ENCODE measurements at places on chromosomes 2 and 18.

- DNase-seq, result no peak
Measured at GRCh38 chr2:171009386-171009785, 80.3 kb downstream of the GORASP2 start.

DNA sequence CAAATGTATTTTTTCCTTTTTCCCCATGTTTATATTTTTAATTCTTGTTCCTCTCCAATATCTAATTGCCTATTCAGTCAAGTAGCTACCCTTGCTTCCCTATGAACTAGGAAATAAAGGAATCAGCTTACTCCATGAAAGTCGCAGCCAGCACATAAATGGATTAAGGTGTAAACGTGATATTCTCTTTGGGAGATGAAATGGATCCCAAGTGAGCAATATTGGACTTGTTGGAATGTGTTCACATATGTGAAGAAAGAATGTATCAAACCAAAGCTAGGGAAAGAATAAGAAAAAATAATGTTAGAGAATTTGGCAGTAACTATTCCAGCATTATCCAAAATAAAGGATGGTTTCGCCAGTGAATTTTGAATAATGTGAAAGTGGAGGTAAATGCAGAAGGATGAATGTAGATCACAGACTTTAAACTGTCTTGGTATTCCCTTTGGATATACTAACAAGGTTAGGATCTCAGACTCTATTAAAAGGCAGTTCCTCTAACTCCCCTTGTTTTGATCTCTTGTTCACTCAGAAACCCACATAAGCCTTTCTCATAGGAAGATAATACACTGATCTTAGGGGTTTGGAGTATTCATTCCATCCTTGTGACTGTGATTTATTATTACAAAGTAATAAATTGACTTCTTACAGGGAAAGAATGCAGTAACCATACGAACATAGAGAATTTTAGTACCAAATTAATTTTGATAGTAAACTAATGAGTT, 208.1 kb downstream of the BABAM2 start:
- no peak for DNase-seq

DNA sequence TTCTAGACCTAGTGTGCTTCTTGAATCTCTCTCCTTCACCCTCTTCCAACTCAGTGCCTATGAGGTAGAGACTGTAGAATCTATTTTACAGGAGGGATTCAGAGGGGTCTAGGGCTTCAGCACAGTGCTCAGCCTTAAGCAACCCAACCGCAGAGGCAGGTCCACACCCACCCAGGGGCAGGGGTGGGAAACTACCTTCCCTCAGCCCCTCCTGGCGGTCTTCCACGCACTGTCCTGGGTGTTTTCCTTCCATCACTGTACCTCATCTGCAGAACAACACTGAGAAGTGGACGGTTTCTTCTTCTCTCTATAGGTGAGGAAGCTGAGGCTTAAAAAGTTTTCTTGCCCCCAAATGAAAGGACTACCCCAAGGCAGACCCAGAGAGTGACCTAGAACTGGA, 222.3 kb downstream of the ALK start:
- no peak for DNase-seq

DNA sequence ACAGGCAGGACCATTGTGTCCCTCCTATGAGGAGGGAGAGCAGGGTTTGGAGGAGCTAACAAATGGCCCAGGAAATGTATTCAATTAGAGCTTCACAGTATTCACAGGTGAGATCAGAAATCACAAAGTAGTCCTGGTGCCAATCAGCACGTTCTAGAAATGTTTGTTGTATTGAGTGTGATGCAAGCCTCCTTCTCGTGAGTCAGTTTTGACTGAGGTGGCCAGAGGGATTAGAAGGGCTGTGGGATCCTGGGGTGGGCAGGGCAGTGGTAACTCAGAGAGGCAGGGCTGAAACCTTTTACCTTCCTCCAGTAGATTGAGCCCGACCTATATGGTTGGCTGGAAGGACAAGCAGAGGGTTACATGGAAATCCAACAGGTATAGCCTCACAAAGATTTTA, 95.0 kb downstream of the BOD1L2 start:
- no peak for DNase-seq

- DNase-seq, result no peak
Measured at GRCh38 chr18:52334896-52335295, 5.1 kb upstream of the DCC start.

DNA sequence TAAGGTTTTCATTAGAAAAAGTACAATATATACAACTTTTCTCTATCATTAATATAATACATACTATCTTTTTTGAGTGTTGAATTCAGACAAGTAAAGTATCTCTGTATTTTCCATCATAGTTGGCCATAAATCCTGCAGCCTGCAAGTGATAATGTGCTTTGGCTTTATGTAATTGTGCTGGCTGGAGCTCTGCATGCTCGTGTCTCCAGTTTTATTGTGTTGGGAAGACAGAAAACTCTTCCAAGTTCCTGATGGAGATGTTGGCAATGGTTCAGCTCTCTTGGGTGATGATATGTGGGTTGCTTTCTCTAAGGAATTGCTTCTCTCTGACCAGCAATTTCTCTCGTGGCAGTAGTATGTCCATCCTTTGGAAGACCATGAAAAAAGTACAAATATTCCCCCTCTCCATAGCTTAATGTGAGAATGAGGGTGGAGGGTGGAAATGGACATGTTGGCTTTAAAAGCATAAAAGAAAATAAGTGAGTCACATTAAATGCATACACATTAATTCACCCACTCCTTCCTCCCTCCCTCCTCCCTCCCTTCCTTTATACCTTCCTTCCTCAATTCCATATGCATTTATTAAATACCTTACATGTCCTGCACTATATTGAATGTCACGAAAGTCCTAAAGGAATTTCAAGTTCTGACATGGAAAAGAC, 344.2 kb downstream of the MTX2 start:
- DNase-seq, result no peak

DNA sequence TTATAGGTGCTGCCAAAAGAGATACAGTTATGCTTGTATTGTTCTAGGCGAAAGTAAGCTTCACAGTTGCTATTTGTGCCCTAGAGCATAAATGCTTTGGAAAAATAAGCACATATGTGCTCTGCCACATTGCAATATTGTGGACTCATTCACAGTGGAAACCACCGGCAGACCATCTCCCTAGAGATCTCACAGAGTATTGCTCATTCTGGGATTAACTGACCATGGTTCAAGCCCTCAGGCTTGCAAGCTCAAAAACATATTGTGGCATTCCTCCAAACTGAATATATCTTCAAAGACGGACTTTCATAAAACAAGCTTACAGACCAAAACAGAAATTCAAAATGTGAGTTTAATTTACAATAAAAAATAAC, 158.2 kb upstream of the CCDC150 start:
- DNase-seq, result no peak

DNA sequence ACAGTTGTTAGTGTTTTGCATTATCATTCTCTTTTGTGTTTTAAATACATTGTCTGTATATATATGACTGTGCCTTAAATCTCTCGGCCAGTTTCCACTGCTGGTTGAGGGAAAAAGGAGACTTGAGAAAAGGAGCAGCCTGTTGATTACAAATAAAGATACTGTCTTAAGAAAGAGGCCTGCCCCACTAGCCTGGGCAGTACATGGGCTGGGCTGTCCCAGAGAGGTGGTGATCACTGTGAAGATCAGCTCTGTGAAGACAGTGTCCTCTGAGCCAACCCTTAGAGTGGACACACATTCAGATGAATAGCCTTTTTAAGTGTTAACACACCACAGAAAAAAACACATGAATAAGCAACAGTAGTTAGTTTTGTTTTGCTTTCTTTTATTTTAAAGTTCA, 10.0 kb upstream of the OTX1 start:
- no peak for DNase-seq

DNA sequence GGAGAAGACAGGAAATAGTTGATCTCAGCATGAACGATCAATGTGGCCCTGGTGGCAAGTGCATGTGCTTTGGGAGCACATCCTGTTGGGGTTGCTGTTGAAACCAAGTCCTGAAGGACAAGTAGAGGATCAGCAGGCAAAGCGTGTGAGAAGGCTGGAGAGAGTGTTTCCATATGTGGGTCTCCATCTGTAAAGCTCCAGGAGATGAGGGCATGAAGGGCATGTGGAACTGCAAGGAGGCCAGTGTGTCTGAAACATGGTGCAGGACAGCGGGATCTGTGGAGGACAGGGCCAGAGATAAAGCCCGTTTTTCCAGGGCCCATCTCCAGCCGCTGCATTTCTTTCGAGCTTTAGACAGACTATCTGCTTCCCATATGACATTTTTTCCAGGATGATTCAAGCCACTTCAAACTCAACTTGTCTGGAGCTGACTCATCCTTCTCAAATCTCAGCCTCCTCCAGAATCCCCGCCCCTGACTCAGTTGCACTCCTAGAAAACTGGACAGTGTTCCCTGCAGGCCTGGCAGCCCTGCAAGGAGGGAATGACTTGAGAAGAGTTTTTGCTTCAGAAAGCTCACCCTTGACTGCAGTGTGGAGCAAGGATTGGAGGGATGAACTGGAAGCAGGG, 226.1 kb downstream of the VAPA start:
- no peak for DNase-seq

DNA sequence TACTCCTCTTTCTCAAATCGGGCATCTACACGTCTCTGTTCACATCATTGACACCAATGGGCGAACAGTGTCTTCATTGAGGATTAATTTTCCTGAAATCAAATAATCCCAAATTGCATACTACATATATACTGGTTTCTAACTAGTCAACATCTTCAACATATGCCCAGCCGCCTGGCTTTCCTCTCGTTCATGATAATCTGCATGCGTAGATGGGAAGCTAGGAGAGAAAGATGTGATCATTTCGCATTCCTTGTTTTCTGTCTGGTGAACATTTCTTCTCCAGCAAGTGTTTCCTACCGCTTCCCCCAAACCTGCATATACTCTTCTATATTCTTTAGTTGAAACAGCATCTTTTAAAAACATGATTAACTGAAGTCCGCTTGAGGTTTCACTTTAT, 7.4 kb downstream of the TWIST2 start:
- DNase-seq, result no peak

- no peak for DNase-seq
Measured at GRCh38 chr2:159427048-159427447, 140.5 kb upstream of the WDSUB1 start.

- no peak for DNase-seq
Measured at GRCh38 chr2:175461839-175462238, 280.3 kb upstream of the ATP5MC3 start.

GRCh38 chr2:85255813-85256594, 71.8 kb downstream of the TGOLN2 start:
- DNase-seq, result peak; percentile 49

GRCh38 chr18:13618760-13619438, 107.5 kb downstream of the FAM210A start:
- DNase-seq, result no peak

DNA sequence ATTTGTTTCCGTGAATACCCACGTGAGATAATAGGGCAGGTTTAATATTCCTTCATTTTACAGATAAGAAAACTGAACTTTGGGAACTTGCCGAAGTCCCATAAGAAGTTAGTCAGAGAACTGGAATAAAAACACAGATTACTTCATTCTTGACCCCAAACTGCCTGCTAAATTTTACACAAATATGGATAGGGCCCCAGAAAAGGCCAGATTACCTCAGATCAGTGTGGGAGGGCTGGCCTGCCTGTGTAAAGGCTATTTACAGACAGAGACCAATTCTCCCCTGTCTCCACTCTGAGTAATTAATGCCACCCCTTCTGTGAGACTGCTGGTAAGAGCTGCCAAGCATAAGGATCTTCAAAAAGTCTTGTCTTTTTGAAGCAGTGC, 139.2 kb downstream of the MGAT5 start:
- DNase-seq, result no peak

GRCh38 chr2:100239486-100240210, 82.7 kb downstream of the LONRF2 start:
- DNase-seq, result no peak

GRCh38 chr2:203649176-203649814, 57.1 kb upstream of the CD28 start:
- DNase-seq, result no peak

DNA sequence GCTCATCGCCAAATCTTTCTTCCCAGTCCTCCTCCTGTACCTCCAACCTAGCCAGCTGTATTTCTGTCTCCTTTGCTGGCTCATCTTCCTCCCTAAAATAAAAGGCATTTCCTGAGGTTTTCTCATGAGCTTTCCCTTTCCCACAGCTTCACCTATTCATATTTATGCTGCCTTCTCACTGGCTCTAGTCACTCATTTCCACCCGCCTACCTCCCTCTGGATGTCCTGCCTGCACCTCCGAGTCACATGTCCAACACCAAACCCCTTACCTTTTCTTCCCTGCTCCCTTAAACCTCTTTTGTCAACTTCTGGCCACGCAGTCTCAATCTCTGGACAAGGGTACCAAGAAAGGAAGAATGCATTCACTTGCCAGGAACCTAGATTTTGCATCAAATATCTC, 2.8 kb downstream of the EIF2AK3 start:
- no peak for DNase-seq

DNA sequence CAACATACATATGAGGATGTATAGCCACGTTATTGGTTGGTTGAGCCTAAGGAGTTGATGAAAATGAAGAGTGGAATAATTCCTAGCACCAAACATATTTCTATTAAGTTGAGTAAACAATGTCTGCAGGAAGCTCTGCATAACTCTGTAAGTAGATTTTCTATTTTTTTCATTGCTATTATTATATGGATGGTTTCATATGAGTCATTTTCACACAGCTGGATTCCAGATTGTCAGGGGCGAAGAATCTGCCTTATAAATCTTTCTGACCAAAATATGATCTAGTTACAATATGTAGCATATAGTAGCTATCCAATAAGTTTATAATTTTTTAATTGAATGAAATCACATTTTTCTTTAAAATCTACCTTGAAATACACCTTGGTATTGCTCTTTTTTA, 468.0 kb upstream of the PKDCC start:
- no peak for DNase-seq

- no peak for DNase-seq
Measured at GRCh38 chr2:61750624-61751023, 103.2 kb downstream of the FAM161A start.

GRCh38 chr18:72316497-72316896, 227.6 kb downstream of the CBLN2 start:
- DNase-seq, result no peak

- no peak for DNase-seq
Measured at GRCh38 chr2:181655519-181655918, 1.4 kb downstream of the CERKL start.

- DNase-seq, result no peak
Measured at GRCh38 chr18:1438967-1439366, 534.3 kb downstream of the ADCYAP1 start.

- no peak for DNase-seq
Measured at GRCh38 chr2:31065356-31065755, 72.9 kb downstream of the GALNT14 start.

GRCh38 chr18:26159353-26159752, 25.7 kb downstream of the PSMA8 start:
- DNase-seq, result no peak

DNA sequence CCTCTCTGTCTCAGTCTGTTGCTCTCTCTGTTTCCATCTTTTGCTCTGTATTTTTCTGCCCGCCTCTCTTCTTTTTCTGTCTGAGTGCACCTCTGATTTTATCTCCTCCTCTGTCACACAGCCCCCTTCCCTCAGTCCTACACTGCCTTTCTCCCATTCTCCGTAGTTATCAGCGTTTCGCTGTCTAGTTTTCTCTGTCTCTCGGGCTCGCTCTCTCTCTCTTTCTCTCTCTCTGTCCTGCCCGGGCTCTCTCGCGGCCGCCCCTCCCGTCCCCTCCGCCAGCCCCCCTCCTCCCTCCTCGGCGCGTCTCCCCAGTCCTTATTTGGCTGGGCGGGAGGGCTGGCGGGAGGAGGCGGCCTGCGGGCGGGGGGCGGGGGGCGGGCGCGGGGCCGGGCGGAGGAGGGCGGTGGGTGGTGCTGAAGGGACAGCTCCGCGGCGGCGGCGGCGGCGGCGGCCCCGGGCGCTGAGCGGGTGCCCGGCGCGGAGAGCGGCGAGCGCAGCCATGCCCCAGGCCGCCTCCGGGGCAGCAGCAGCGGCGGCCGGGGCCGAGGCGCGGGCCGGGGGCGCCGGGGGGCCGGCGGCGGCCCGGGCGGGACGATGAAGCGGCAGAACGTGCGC, at the start of gene KCNK3:
KCNK3 (plus strand) TSS at position 444 of the 618 bp plus-strand sequence; CDS start at position 598, 154 bp downstream.
- peak; percentile 77 for DNase-seq
